ENCODE measurements at places on chromosomes 3 and 15.

DNA sequence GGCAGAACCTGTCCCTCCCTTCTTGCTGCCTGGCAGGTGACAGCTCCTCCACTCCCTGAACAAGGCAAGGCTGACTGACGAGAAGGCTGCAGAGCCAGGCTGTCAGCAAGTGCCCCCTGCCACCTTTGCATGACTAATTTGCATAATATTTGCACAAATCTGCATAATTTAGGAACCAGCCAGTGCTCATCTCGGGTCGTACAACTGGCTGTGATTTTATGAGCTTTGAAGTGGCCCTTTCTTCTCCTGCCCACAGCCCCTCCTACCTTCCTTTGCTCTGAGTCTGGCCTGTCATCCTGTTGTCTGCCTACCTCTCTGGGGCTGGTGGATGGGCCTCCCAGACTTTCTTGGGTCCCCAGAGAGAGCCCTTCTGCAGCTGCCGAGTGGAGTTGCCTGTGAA lies 58.9 kb downstream of the LINGO1 start:
- DNase-seq: no peak

DNA sequence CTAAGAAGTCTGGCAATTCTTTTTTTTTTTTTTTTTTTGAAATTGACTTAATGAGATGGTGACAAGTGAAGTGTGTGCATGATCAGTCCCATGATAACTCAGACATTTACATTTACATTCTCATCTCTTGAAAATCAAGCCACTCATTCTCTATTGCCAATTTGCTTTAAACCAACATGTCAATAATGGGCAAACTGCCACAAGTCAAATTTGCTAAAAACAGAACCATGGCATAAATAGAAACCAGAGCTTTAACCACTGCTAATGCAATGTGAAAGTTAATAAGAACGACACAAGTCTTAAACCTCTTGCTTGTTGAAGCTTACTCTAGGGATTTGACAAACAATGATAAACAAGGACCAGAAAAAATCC lies 12.0 kb upstream of the COL8A1 start:
- no peak for DNase-seq

GRCh38 chr3:53144446-53144845 lies 14.2 kb upstream of the RFT1 start:
- no peak for DNase-seq

DNA sequence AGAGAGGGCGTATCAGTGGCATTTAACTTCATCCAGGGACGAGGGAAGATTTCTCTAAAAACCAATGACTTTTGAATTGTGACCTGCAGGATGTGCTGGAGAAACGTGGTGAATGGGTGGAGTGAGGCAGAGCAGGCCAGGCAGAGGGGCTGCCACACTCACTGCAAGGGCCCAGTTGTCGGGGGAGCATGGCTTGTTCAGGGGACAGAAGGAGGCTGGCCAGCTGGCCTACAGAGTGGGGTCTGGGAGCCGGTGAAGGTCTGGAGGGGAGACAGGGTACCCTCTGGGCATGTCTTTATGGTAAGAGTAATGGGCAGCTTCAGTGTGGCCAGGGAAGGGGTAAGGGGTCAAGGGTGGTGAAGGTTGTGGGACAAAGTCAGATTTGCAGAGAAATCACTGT lies 225.2 kb upstream of the RGMA start:
- DNase-seq: no peak

- no peak for DNase-seq
Measured at GRCh38 chr15:69666441-69666882, 213.8 kb downstream of the RPLP1 start.
